ENCODE measurements at places on chromosomes 4 and X. TPM values are rescaled to one million over a fixed set of nuclear protein-coding genes. Genes with fewer than 3 reads are reported as not detected.

DNA sequence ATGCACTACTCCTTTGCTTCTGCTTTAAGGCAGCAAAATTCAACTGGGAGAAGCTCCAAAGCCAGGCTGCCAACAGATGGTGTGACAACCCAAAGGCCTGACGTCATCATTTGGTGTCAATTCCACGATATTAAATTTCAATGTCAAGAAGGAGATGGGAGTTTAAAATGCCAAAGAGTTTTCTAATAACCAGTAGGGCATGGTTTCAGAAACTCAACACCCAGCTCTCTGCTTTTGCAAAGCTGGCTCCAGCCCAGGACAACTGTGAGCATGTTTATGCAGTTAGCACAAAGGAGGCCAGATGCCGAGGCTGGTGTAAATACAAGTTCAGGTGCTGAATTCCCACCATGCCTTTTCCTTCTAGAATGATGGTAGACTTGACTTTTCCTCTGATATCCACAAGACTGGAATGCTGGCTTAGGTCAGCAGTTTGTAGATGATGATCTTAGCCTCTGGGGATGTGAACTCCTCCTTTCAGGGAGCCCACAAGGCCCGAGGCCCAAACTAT is 67.3 kb downstream of the AFAP1 start:
- peak; percentile 60 for DNase-seq

Gene CSAG2
- polyA plus RNA-seq, result not detected

- DNase-seq, result no peak
These were observed 31.8 kb downstream of the CSF2RA start for GRCh38 chrX:1300449-1300848.

DNA sequence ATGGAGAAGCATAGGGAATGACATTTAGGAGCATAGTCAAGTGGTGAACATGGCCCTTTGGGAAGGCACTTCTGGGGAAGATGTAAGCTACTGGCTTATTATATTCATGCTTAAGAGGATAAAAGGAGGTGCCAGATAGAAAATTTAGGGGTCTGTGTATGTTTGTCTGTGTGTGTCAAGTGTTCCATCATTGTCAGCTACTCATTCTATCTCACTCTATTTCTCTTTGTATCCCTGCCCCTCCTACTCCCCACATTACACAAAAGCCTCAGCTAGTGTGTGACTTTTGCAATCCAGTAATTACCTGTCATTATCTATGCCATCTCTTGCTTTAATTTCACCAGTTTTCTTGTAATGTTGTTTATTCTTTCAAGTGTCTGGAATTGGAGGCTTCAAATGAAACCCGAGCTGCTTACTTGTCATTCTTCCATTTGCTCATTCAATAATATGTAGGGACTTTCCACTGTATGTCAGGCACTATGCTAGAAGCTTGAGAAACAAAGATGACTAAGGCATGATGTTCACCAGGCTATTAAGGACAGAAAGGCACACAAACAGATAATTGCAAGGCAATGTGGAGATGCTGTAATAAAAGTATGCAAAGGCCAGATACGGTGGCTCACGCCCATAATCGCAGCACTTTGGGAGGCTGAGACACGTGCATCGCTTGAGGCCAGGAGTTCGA is 229.8 kb upstream of the TEX13C start:
- no peak for DNase-seq

DNA sequence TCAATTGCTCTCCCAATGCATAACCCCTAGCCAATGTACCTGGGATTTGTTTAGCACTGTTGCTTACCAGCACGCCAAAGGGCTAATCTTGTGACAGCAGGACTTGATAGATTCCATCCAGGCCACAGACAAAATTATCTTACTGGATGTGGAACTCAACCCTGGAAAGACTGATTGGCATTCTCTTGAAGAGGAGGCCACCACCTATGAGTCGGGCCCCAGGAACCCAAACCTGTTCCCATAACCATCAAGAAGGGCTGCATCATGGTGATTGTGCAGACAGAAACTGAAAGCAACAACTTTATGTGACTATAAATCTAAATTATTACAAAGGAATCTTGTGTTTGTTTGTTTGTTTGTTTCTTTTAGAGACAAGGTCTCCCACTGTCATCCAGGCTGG is 19.9 kb upstream of the TMEM255A start:
- DNase-seq, result no peak

GRCh38 chrX:721354-721753 is 90.8 kb downstream of the SHOX start:
- DNase-seq, result no peak

- no peak for DNase-seq
These were observed 26.0 kb downstream of the TBC1D19 start for GRCh38 chr4:26609868-26610267.

Gene HS3ST1
- 1.1 TPM for polyA plus RNA-seq

GRCh38 chrX:48591255-48591791 is 6.0 kb upstream of the WDR13 start:
- no peak for DNase-seq

DNA sequence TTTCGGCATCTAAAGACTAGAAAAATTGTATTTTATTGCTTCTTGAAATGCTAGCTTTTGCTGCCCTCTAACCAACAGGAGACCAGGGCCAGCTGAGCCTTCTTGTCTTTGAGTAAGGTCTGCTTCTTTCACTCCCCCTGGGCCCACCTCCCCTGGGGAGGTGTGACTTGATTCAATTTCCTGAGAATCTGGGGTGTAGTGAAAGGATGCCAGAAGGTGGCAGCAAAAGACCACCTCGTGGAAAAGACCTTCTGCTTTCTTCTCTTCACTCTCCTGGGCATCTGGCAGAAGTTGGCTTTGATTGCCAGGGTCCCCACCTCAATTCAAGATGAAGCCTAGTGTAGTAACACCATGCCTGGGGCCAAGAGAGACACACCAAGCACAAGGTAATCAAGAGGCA is 96.5 kb upstream of the MAOA start:
- no peak for DNase-seq

Gene ITIH6
- not detected for polyA plus RNA-seq

GRCh38 chr4:30714408-30715031 is 5.6 kb upstream of the PCDH7 start:
- DNase-seq, result peak; percentile 58

- DNase-seq, result no peak
These were observed 45.3 kb downstream of the RPGR start for GRCh38 chrX:38282049-38282448.

- DNase-seq, result no peak
These were observed 11.7 kb upstream of the TENM3 start for GRCh38 chr4:182231496-182231895.

GRCh38 chrX:65866146-65866545 is 173.7 kb downstream of the VSIG4 start:
- DNase-seq, result no peak

GRCh38 chr4:69920874-69921273 is 10.0 kb upstream of the CSN1S1 start:
- DNase-seq, result no peak

Gene VEGFC
- 6.6 TPM for polyA plus RNA-seq

Gene CORIN
- polyA plus RNA-seq, result 0.75 TPM

GRCh38 chr4:71221510-71222466 is 117.0 kb upstream of the SLC4A4 start:
- DNase-seq, result no peak

- DNase-seq, result no peak
These were observed 270.0 kb downstream of the ARHGAP24 start for GRCh38 chr4:85744950-85745349.

Gene CT55
- polyA plus RNA-seq, result not detected

Gene USO1
- 23.2 TPM for polyA plus RNA-seq

GRCh38 chr4:38026158-38026740 is 66.1 kb downstream of the PTTG2 start:
- DNase-seq, result no peak

- no peak for DNase-seq
These were observed 353.2 kb upstream of the MAGEB2 start for GRCh38 chrX:29862126-29862677.

DNA sequence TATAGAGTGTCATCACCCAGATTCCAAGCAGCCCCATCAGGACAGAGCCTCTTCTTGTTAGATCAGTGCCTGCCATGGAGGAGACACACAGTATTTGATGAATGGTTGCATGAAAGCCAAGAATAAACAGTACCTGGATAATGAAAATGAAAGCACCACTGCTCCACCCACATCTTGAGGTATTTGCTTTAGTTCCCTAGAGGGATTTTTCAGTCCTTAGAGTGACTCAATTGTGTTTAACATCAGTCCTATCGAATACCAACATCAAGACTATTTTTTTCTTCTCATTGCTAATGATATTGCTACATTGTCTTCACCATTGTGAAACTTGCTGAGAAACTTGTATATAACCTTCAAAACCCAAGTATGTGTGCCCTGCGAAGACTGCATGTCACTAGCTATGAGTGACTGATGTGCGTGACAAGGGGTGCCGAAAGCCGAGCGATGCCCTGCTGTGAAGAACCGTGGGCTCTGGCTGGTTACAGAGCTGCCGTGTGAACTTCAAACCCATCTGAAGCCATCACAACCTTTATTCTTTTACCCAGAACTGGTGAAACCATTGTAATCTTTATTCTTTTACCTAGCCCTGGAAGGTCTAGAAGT is 211.3 kb upstream of the FAT1 start:
- no peak for DNase-seq

- DNase-seq, result no peak
These were observed 143.2 kb downstream of the FRYL start for GRCh38 chr4:48636911-48637310.

GRCh38 chrX:150870029-150870428 is 28.4 kb downstream of the CD99L2 start:
- DNase-seq, result no peak

DNA sequence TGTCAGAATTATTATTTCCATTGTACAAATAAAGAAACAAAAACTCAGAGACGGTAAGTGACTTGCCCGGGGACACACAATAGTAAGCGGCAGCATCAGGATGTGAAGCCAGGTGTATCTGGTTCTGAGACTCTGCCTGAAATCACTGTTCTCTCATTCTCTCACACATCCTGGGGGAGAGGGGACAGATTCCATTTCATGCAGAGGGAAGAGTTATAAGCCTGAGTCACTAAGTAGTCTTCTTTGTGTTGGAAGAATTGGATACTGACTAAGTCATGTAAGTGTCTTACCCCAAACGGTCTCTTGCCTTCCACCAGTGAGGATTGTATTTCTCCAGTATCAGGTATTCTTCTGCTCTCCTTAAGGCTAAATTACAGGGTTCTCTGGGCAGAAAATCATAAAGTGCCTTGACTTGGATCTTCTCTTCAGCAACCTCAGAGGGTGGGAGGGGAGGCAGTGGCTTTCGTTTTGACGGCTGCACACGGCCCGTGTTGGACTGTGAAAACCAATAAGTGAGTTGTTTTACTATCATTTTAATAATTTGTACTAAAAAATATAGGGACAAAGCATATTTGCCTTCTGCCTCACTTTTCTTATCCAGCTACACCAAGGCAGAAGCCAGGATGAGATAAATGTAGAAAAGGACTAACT is 21.9 kb downstream of the TXK start:
- peak; percentile 30 for DNase-seq

GRCh38 chr4:172938072-172938829 is 230.4 kb upstream of the GALNT7 start:
- peak; percentile 43 for DNase-seq

Gene NDNF
- polyA plus RNA-seq, result 14.7 TPM

Gene DUX4
- not detected for polyA plus RNA-seq

DNA sequence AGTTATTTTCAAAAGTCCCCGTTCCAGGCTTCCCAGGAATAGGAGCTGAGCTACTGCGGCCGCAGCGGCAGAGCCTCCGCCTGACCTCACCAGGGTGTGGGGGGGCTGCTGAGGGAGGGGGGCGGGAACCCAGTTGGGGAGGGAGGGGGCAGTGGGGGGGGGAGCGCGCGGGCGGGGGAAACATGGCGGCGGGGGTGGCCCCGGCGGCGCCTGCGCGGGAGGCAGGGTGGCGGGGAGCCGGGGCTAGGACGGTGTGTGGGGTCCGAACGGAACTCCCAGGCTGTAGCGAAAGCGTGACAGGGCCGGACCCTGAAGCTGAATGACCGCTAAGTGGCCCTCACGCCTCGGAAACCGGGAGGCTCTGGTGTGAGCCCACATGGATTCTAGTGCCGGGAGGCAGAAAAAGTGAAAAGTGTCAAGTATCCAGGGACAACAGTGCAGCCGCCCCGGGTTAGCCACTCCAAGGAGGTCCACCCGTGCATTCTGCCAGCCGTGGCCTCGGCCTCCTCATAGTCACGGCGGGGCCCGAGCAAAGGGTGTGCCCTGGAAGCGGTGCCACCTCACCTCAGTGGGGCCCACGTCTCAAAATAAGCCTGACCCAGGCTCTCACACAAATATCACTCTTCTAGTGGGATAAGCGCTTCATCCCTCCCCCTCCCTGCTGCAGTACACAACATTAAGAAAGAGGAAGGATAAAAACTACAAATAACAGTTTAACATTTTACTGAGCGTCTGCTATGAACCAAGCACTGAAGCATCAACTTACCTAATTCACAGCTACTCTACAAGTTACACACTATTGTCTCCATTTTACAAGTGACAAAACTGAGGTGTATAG is at the start of gene KLHL13:
Gene KLHL13, minus strand, starts transcription at position 98 of the 838 bp plus-strand sequence. CDS start 88,337 bp downstream, outside the sequence.
- DNase-seq, result peak; percentile 84

- DNase-seq, result no peak
These were observed 127.3 kb upstream of the PACRGL start for GRCh38 chr4:20572976-20573375.

Gene C1GALT1C1
- 35.1 TPM for polyA plus RNA-seq

- no peak for DNase-seq
These were observed 80.3 kb upstream of the FAM9B start for GRCh38 chrX:9114245-9114644.

- no peak for DNase-seq
These were observed 58.5 kb downstream of the SLC2A9 start for GRCh38 chr4:9962611-9963314.

Gene C4orf36
- not detected for polyA plus RNA-seq

- peak; percentile 81 for DNase-seq
These were observed at the start of gene CXXC4 for GRCh38 chr4:104494822-104495559. CXXC4 (minus strand) TSS chr4:104494894; CDS start chr4:104491802, 3,092 bp downstream.

DNA sequence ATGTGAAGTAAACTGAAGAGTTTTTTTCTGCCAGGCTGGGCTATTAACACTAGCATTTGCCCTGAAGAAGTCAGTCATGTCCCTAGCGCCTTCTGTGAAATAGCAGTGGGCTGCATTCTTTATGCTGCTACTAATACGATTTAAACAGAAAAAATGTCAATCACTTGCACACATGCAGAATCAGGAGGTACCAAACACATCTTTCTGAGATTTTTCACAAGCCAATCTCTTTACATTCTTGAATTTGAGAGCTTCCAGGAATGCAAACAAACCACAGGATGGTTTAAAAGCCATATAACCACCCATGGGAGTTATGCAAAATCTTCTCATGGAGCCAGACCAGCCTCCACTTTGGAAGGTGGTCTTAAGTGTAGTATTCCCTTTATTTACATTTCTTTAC is 220.1 kb downstream of the IQCM start:
- DNase-seq, result no peak

DNA sequence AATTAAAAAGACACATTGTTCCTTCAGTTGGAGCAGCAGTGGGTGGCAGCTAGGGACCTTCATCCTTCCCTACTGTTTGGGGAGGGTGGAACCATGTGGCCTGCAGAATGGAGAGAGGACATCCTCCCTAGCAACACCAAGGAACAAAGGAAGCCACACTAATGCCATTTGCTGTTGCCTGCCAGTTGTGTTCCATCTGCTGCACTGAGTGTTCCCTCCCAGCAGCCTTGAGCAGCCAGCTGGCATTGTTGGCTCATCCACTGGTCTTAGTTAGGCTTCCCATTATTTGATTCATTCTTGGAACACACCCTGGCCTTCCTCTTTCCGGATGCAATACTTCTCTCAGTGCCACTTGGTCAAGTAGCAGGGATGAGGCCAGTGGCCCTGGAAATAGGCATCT is 25.0 kb upstream of the HMGB3 start:
- DNase-seq, result no peak

- no peak for DNase-seq
These were observed 142.3 kb downstream of the PCDH18 start for GRCh38 chr4:137389911-137390520.

- no peak for DNase-seq
These were observed 88.5 kb upstream of the CBR4 start for GRCh38 chr4:169098532-169098931.

Gene GAGE2A
- not detected for polyA plus RNA-seq
